Activated T-helper 2 cell treated with anti-CD3 and anti-CD28 coated beads, Interferon-gamma antibody, Interleukin-2, Interleukin-4, amounts not matched to agents 10 μg/mL and 5 μg/mL and 100 μg/mL, durations not matched to agents 14 hours and 24 hours and 36 hours (primary cell): ENCODE measurements at places on chromosomes 16 and 17. TPM values are rescaled to one million over a fixed set of nuclear protein-coding genes. Genes with fewer than 3 reads are reported as not detected.

The CSH1 gene
- total RNA-seq: not detected in 2 replicates

The EIF4A3 gene
- 167 and 169 TPM in 2 replicates for total RNA-seq

The CBFA2T3 gene
- 0.23 and 0.30 TPM in 2 replicates for total RNA-seq

The MFSD6L gene
- 0.64 and 0.94 TPM in 2 replicates for total RNA-seq

The PLXDC1 gene
- total RNA-seq: 0.46 and 1.0 TPM in 2 replicates

The UTS2R gene
- 0.18 TPM in 1 of 2 replicates, not detected in the other for total RNA-seq

The DNAJA3 gene
- 77.1 and 88.4 TPM in 2 replicates for total RNA-seq

The ENPP7 gene
- total RNA-seq: not detected in 2 replicates

DNA sequence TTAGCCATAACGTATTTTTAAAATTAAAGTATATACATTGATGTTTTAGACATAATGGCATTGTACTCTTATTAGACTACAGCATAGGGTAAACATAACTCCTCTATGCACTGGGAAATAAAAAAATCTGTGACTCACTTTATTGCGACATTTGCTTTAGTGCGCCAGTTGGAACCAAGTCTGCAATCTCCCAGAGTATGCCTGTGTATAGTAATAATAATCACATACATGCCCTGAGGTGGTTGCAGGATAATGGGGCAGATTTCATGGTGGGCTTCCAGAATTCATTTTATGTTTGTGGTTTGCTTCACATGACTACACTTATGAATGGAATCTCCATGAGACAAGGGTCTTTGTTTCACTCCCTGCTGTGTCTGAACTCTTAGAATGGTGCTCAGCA lies 66.9 kb upstream of the N4BP1 start:
- no peaks in the 10 kb centered on the region for H3K36me3 ChIP-seq
- H3K27me3 ChIP-seq: peaks cover 3% of the 10 kb centered on the region
- no peak overlapping the region for H3K4me3 ChIP-seq
- H3K27ac ChIP-seq: no peak overlapping the region
- H3K4me1 ChIP-seq: no peaks in the 10 kb centered on the region
- no peak for DNase-seq

DNA sequence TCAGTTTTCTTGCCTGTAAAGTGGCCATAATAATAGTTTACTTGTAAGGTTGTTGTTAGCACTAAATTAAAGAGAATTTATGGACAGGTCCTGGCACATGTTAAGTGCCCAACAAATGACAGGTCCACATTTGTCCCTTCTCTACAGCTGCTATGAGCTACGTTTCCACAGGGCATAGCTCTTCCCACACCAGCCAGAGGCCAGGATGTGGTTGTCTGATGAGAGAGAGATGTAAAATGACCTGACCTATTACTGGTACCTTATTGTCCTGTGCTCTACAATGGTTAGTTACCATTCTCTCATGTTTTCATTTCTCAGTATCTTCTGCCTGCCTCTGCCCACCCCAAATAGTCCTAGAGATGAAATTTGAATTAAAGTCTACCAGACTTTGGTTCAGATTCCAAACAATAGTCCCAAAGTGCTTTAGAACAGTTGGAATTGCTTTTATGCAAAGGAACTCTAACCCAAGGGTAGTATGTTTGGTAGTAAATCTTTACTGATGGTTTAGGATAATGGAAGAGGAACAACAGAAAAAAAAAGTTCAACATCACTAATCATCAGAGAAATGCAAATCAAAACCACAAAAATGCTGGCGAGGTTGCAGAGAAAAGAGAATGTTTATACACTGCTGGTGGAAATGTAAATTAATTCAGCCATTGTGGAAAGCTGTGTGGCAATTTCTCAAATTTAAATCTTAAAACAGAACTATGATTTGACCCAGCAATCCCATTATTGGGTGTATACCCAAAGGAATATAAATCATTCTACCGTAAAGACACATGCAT lies 57.1 kb upstream of the ANKFN1 start:
- no peak overlapping the region for H3K27ac ChIP-seq
- no peak overlapping the region for H3K4me3 ChIP-seq
- no peak for DNase-seq
- H3K27me3 ChIP-seq: peaks cover 1% of the 10 kb centered on the region
- H3K36me3 ChIP-seq: no peaks in the 10 kb centered on the region

GRCh38 chr16:61831351-61831917 lies 204.8 kb downstream of the CDH8 start:
- no peaks in the 10 kb centered on the region for H3K36me3 ChIP-seq
- no peaks in the 10 kb centered on the region for H3K4me1 ChIP-seq
- no peak for DNase-seq
- H3K4me3 ChIP-seq: no peak overlapping the region
- no peaks in the 10 kb centered on the region for H3K27me3 ChIP-seq
- no peak overlapping the region for H3K27ac ChIP-seq

GRCh38 chr16:85424260-85425073 lies 188.7 kb upstream of the GSE1 start:
- H3K4me3 ChIP-seq: no peak overlapping the region
- DNase-seq: no peak
- H3K36me3 ChIP-seq: no peaks in the 10 kb centered on the region
- no peak overlapping the region for H3K27ac ChIP-seq

- no peaks in the 10 kb centered on the region for H3K36me3 ChIP-seq
- H3K27ac ChIP-seq: no peak overlapping the region
- H3K4me1 ChIP-seq: no peaks in the 10 kb centered on the region
- no peaks in the 10 kb centered on the region for H3K27me3 ChIP-seq
- no peak overlapping the region for H3K4me3 ChIP-seq
Observed at GRCh38 chr16:88505405-88506082, 52.5 kb downstream of the ZFPM1 start.

GRCh38 chr17:3727041-3727440 lies 3.3 kb downstream of the HASPIN start:
- no peak overlapping the region for H3K4me3 ChIP-seq
- peaks cover 52% of the 10 kb centered on the region for H3K36me3 ChIP-seq
- H3K27ac ChIP-seq: no peak overlapping the region
- H3K4me1 ChIP-seq: peaks cover 34% of the 10 kb centered on the region
- DNase-seq: no peak

DNA sequence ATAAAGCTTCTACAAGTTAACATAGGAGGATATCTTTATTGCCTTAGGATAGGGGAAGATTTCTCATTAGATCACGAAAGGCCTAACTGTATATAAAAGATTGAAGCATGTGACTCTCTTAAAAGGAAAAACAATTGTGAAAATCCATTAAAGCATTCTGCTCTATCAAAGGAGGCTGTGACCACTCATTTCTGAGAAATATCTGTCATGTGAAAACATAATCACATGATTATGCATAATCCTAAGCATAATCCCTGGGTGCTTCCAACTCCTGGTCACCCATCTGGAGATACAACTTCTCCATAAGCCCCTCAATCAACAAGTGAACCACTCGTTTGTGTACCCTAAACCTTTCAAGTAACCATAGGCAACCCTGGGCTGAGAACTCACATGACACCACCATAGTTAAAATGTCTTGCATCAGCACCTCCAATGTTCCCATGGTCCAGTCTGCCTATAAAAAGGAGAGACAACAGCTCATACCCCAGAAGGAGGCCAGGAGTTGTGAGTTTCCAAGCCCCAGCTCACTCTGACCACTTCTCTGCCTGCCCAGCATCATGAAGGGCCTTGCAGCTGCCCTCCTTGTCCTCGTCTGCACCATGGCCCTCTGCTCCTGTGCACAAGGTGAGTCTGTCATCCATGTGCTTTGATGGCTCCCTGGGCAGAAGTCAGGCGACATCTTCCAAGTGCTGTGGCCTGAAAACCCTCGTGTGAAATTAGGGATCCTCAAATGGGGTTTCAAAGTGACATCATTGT lies at the start of gene CCL18:
CCL18 (plus strand) TSS at position 487 of the 756 bp plus-strand sequence; CDS start at position 558, 71 bp downstream.
- no peaks in the 10 kb centered on the region for H3K4me1 ChIP-seq
- no peak within 1 kb of the TSS for H3K4me3 ChIP-seq

DNA sequence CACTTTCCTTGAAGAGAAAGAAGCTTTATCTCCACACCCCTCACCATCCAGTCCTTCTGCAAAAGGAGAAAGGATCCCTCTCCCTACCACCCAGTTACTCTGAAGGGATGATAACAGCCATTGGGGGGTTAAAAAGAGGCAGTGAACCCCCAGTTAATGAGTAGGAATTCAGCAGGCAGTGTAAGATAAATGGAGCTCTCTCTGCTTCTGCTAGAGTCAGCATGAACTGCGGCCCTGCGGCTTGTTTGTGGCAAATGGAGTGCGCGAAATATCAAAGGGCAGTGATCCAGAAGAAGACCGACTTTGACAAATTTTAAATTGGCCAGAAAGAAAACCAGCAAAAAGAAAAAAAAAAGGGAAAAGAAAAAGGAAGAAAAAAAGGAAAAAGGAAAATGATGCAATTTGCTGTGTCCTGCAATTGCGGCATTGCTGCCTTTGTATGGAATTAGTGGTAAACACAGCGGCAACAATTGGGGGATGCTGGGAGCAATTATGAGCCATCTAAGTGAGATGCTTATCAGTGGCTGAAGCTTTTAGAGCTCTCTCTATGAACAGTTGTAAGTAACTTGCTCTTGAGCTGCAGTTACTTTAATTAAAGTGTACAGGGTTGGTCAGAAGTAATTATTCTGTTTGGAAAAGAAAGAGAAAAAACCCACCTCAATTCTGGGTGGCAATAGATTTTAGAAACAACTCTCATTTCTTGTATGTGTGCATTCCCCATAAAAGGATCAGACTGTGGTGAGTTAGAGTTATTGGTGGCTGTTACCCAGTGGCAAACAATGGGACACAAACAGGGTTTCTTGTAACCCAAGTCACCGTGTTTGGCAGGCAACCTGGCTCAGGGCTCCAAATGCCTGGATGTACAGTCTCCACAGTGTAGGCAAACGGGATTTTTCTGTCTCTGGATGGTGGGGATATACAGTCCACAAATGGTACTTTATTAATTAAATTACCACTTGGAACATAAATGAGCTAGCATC lies 161.3 kb downstream of the AATF start:
- H3K27ac ChIP-seq: no peak overlapping the region
- H3K27me3 ChIP-seq: no peaks in the 10 kb centered on the region
- H3K4me1 ChIP-seq: no peaks in the 10 kb centered on the region
- H3K4me3 ChIP-seq: no peak overlapping the region

DNA sequence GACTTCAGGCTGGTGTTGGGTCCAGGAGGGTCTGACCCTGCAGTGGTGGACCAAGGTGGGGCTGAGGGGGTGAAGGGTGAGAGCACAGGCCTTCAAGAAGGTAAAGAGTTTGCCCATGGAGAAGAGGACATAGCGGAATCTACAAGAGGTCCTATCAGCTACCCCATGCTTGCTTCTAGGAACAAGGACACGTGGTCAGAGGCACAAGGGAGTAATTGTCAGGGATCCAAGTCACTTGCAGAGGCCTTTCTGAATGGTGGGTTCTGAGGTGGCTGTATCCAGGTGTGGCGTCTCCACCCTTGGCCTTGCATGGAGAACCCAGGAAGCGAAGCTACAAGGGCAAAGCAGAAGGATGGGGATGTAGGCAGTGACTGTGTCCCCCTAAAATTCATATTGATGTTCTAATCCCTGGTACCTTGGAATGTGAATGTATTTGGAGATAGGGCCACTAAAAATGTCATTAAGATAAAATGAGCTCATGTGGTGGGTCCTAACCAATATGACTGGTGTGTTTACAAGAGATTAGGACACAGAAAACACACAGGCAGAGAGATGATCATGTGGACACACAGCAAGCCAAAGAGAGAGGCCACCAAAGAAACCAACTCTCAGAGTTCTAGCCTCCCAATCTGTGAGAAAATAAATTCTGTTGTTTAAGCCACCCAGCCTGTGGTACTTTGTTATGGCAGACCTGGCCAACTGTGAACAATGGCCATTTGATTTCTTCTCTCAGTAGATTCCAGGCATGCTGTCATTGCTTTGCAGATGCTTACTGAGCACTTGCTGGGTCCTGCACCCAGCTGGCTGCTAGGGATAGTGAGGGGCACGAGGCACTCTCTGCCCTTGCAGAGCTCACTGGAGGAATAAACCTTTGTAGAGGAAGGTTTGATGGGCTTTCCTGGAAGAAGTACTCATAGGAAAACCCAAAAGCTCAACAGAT lies 75.8 kb downstream of the UTP18 start:
- H3K27ac ChIP-seq: no peak overlapping the region
- H3K4me3 ChIP-seq: no peak overlapping the region

DNA sequence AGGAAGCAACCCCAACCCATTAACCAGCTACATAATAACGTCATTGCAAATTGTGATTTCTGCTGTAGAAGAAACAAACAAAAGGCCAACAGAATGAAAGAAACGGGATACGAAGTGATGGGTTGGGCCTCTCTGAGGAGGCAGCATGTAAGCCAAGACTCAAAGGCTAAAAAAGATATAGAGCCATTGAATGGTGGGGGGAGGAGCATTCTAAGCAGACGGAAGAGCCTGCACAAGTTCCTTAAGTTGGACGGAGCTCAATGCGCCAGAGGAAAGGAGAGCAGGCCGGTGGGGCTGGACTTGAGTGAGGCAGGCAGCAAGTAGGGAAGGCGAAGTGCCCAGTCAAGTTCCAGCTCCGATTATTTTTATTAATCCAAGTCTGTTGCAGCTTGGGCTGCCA lies 160.3 kb downstream of the SHISA9 start:
- no peaks in the 10 kb centered on the region for H3K36me3 ChIP-seq
- no peaks in the 10 kb centered on the region for H3K4me1 ChIP-seq
- DNase-seq: no peak
- H3K27ac ChIP-seq: no peak overlapping the region
- no peaks in the 10 kb centered on the region for H3K27me3 ChIP-seq

- DNase-seq: no peak
- peaks cover 65% of the 10 kb centered on the region for H3K27me3 ChIP-seq
- peaks cover 28% of the 10 kb centered on the region for H3K4me1 ChIP-seq
- no peak overlapping the region for H3K4me3 ChIP-seq
- no peak overlapping the region for H3K27ac ChIP-seq
- no peaks in the 10 kb centered on the region for H3K36me3 ChIP-seq
Observed at GRCh38 chr17:56600256-56600655, 6.8 kb downstream of the NOG start.

DNA sequence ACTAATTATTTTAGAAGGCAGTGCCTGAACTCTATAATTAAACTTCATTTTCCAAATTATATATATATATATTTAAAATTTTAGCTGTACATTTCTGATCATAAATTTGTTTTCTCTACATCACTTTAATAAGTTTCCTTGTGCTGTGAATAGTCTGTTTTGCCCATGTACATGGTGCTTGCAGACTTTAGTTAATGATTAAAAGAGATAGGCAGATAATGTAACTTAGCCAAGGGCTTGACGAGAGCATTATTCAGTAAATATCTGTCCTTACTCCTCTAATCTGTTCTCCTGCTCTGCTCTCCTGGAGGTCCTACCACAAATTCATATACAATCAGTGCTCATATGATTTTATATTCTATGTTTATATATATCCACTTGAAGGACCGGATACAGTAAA lies 595.2 kb upstream of the KIF2B start:
- H3K27me3 ChIP-seq: no peaks in the 10 kb centered on the region
- no peak overlapping the region for H3K4me3 ChIP-seq
- no peaks in the 10 kb centered on the region for H3K4me1 ChIP-seq
- no peak for DNase-seq

- H3K4me3 ChIP-seq: no peak overlapping the region
- H3K4me1 ChIP-seq: no peaks in the 10 kb centered on the region
- no peak for DNase-seq
- no peak overlapping the region for H3K27ac ChIP-seq
- no peaks in the 10 kb centered on the region for H3K36me3 ChIP-seq
- H3K27me3 ChIP-seq: no peaks in the 10 kb centered on the region
Observed at GRCh38 chr16:52912565-52913173, 140.0 kb downstream of the CHD9NB start.
